ENCODE measurements at places on chromosomes 4 and X. TPM values are rescaled to one million over a fixed set of nuclear protein-coding genes. Genes with fewer than 3 reads are reported as not detected.

Gene ANKRD50
- 16.5 TPM for total RNA-seq

- DNase-seq = peak; percentile 61
Measured at GRCh38 chr4:4990857-4991540, 28.3 kb downstream of the CYTL1 start.

- no peak for DNase-seq
Measured at GRCh38 chr4:120839974-120840751, 82.4 kb downstream of the PRDM5 start.

DNA sequence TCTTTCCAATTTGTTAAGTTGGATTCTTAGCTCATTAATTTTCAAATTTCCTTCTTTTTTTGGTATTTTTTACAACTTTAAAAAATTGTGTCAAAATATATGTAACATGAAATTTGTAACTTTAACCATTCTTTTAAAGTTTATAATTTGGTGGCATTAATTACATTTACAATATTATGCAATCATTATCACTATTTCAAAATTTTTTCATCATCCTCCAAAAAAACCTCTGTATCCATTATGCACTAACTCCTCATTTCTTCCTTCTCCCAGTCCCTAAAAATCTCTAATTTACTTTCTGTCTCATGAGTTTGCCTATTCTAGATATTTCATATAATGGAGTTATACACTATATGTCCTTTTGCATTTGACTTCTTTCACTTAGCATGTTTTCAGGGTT, 4.7 kb upstream of the FAM47E start:
- DNase-seq = no peak

Gene PPEF2
- not detected for total RNA-seq

Gene NDST4
- total RNA-seq = 0.20 TPM

GRCh38 chrX:154776753-154777152, 14.1 kb downstream of the DKC1 start:
- no peak for DNase-seq

Gene CLNK
- not detected for total RNA-seq

- no peak for DNase-seq
Measured at GRCh38 chrX:11908371-11908770, 150.3 kb downstream of the MSL3 start.

- DNase-seq = no peak
Measured at GRCh38 chr4:66640233-66640990, 904.9 kb downstream of the CENPC start.

- DNase-seq = no peak
Measured at GRCh38 chr4:62144431-62144830, 944.3 kb downstream of the ADGRL3 start.

GRCh38 chr4:170259631-170260153, 169.9 kb upstream of the AADAT start:
- DNase-seq = peak; percentile 18

GRCh38 chrX:2332252-2332651, 168.5 kb downstream of the DHRSX start:
- no peak for DNase-seq

GRCh38 chr4:48081196-48081595, 52.9 kb downstream of the TXK start:
- no peak for DNase-seq

Data from tibial nerve (tissue), 4 donors.